ENCODE measurements at places on chromosomes 1 and 21.

GRCh38 chr1:72178266-72178665 lies 104.1 kb downstream of the NEGR1 start:
- no peak for DNase-seq

- no peak for DNase-seq
Observed at GRCh38 chr1:211588711-211589110, 9.8 kb upstream of the SLC30A1 start.

DNA sequence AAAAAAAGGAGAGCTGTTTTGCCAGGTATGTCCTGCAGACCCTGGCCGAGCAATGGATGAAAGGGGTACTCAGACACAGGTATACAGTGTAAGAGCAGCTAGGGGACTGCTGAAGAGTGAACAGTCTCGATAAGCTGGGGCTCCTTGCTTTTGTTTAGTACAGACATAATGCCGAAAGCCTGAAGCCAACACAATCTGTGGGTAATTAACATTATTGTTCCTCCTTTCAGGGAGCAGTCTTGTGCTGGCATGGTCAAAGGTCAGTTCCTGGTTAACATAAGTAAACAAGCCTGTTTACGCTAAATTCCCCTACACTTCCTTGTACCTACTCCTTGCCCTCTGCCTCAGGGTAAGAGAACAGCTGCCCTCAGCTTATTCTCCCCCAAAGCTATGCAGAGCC lies 272.3 kb upstream of the ST6GALNAC5 start:
- no peak for DNase-seq

- no peak for DNase-seq
Observed at GRCh38 chr1:76314730-76315129, 240.2 kb downstream of the ST6GALNAC3 start.

- DNase-seq: no peak
Observed at GRCh38 chr1:224998185-224998584, 68.7 kb downstream of the DNAH14 start.

- no peak for DNase-seq
Observed at GRCh38 chr1:218679988-218680748, 335.0 kb downstream of the TGFB2 start.
